SJCRH30 (cell line): ENCODE measurements at places on chromosomes 11 and 22. TPM values are rescaled to one million over a fixed set of nuclear protein-coding genes. Genes with fewer than 3 reads are reported as not detected.

The LUZP2 gene
- total RNA-seq, result 25.1 and 28.3 TPM in 2 replicates

The CHST1 gene
- total RNA-seq, result not detected in 2 replicates

The OR51B4 gene
- not detected in 2 replicates for total RNA-seq

DNA sequence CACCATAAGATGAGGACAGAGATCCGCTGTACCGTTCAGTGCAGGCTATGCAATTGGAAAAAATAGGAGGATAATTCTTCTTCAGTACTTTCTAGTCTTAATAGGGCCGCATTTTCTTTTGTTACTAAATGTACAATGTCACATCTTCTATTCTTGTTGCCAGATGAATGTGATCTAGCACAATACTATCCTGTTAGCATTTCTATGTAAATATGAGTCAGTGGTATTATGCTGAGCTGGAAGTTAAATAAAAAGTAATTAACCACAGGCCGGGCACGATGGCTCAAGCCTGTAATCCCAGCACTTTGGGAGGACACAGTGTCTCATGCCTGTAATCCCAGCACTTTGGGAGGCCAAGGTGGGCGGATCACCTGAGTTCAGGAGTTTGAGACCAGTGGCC lies 24.4 kb upstream of the BIRC3 start:
- H3K4me1 ChIP-seq, result no peaks in the 10 kb centered on the region
- DNase-seq, result no peak
- no peaks in the 10 kb centered on the region for H3K27me3 ChIP-seq
- no peak overlapping the region for H3K27ac ChIP-seq

DNA sequence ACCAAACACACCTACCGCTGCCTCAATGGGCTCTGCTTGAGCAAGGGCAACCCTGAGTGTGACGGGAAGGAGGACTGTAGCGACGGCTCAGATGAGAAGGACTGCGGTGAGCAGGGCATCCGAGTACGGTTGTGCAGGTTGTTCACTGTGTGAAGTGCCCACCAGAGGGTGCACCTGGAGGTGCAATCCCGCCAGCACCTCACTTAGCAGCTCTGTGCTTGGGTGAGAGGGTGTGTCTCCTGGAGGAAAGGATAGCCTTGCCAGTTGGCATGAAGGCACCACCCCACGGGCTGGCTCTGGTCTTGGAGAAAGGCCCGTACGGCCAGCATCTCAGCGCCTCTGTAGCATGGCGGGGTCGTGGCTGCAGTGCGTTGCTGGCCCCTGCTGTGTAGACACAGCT lies 39.4 kb downstream of the ST14 start:
- no peaks in the 10 kb centered on the region for H3K27me3 ChIP-seq
- H3K4me3 ChIP-seq, result no peak overlapping the region
- no peaks in the 10 kb centered on the region for H3K4me1 ChIP-seq
- no peak overlapping the region for H3K27ac ChIP-seq
- no peaks in the 10 kb centered on the region for H3K36me3 ChIP-seq
- DNase-seq, result no peak
